Progenitor cell of endocrine pancreas (in vitro differentiated cells): ENCODE measurements at places on chromosomes 1 and 21. TPM values are rescaled to one million over a fixed set of nuclear protein-coding genes. Genes with fewer than 3 reads are reported as not detected.

DNA sequence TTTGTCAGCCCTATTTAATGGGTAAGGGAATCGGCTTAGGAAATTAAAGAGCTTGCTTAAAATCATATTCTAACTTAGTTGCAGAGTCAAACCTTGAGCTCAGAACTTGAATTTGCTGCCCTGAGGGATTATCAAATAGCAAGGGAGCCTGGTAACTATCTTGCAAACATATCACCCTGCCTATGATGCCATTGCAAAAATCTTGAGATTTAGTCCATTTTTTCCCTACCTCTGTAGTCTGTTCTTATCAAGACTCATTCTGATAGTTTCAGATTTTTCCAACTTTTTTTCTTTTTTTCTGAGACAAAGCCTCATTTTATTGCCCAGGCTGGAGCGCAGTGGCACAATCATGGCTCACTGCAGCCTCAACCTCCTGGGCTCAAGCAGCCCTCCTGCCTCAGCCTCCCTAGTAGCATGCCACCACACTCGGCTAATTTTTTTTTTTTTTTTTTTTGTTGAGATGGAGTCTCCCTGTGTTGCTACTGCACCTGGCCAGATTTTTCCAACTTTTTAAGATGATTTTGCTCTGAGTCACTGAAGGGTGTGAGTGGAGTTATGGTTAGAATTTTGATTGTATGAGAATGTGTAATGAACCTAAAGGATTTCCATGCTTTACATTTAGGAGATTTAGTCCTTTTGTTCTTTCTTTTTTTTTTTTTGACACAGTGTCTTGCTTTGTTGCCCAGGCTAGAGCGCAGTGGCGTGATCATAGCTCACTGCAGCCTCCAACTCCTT is 12.2 kb downstream of the SARS1 start:
- DNase-seq: no peak
- no peaks in the 10 kb centered on the region for H3K27me3 ChIP-seq
- H3K4me1 ChIP-seq: peaks cover 3% of the 10 kb centered on the region
- H3K27ac ChIP-seq: peak overlapping the region; percentile 74
- peaks cover 22% of the 10 kb centered on the region for H3K36me3 ChIP-seq

- DNase-seq: no peak
- no peaks in the 10 kb centered on the region for H3K4me1 ChIP-seq
- H3K36me3 ChIP-seq: no peaks in the 10 kb centered on the region
- no peak overlapping the region for H3K27ac ChIP-seq
- H3K27me3 ChIP-seq: no peaks in the 10 kb centered on the region
- no peak overlapping the region for H3K4me3 ChIP-seq
Measured at GRCh38 chr1:54608566-54609230, 14.6 kb downstream of the FAM151A start.

DNA sequence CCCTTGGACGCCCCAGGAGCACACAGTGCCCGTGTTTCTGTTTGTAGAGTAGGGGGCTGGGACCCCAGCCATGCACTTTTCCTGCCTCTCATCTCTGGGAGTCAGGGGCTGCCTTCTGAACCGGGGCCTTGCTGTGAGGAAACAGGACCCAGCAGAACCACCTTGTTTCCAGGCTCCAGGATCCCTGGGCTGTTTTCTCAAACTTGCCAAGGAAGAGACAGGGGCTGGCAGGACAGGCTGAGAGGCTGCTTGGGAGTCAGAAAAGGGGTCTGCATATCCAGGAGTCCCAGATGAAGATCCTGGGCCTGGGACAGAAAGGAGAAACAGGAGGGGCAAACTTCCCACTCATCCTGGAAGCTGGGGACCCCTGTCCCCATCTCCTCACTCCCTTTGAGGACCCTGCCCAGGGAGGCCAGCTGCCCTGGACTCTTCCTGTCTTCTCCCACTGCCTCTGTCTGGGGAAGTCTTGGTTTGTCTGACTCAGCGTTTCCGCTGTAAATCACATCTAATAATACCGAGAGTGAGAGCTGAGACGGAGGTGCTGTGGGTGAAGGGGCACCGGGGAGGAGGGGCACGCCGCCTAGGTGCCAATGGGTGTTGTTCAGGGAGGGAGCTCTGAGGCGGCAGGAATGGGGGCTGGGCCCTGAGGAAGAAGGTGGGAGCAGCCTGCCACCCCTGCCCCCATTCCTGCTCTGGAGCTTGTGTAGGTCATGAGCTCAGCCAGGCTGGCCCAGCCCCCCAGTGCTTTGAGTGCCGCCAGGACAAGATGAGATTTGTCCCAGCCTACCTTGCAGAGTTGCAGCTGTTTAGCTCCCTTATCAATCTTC is 16.7 kb downstream of the POU3F1 start:
- H3K4me1 ChIP-seq: peaks cover 20% of the 10 kb centered on the region
- H3K36me3 ChIP-seq: peaks cover 6% of the 10 kb centered on the region
- peaks cover 4% of the 10 kb centered on the region for H3K27me3 ChIP-seq
- H3K27ac ChIP-seq: no peak overlapping the region
- no peak overlapping the region for H3K4me3 ChIP-seq

The GSTM5 gene
- 2.8 and 2.9 TPM in 2 replicates for total RNA-seq

DNA sequence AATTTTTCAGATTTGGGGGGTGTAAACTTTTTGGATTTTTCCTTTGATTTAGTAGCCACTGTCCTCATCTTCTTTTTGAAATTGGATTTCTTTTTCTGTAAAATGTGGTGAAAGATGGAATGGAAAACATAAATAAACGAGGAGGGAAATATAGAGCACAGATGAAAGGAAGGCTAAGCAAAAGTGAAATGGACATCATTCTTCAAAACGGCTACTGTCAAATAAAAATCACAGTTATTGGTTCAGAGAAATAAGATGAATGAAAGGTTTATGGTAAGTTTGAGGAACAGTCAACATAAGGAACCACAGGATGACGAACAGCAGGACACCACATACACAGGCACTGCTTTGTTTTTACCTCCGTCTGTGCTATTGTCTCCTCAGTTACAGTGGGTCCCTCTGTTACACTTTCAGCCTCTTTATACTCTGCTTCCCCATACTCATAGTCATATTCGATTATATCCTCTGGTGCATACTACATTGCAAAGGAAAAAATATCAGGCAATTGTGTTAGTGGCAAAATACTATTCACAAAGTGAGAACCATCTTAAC is 82.4 kb downstream of the COL11A1 start:
- no peak overlapping the region for H3K4me3 ChIP-seq
- no peaks in the 10 kb centered on the region for H3K36me3 ChIP-seq
- no peaks in the 10 kb centered on the region for H3K4me1 ChIP-seq
- DNase-seq: no peak

DNA sequence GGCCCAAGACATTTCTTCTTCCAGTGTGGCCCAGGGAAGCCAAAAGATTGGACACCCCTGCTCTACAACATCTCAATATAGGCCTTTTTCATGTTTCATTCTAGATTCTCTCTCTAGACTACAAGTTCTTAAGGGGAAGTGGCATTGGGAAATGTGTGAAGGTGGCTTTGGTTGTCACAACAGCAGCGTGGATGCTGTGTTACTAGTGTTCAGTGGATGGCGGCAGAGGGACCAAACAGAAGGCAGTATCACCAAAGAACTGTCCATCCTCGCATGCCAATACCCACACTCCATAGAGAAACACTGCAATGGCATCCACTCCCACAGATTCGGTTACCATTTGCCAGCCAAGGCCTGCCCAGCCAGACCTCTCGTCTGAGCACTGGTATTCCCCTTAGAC is 24.3 kb upstream of the IFNAR2 start:
- DNase-seq: no peak
- no peak overlapping the region for H3K4me3 ChIP-seq
- no peaks in the 10 kb centered on the region for H3K27me3 ChIP-seq
- no peak overlapping the region for H3K27ac ChIP-seq
- H3K36me3 ChIP-seq: peaks cover 2% of the 10 kb centered on the region
- H3K4me1 ChIP-seq: peaks cover 19% of the 10 kb centered on the region

GRCh38 chr1:192108161-192108560 is 50.1 kb upstream of the RGS18 start:
- no peak overlapping the region for H3K4me3 ChIP-seq
- H3K4me1 ChIP-seq: no peaks in the 10 kb centered on the region
- H3K36me3 ChIP-seq: no peaks in the 10 kb centered on the region
- no peak overlapping the region for H3K27ac ChIP-seq
- no peaks in the 10 kb centered on the region for H3K27me3 ChIP-seq

The SETDB1 gene
- total RNA-seq: 110 TPM in 2 replicates

DNA sequence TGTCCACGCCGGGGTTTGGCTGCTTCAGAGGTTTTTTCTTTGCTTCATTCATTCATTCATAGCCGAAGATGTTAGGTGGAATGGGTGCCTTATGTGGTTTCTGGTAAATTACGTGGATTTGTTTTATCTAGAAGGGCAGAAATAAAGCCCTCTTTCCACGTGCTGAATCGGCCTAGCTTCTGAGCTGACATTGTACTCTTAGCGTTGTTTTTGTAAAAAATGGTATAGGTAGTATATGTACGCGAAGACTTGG is 1.5 kb downstream of the GALNT2 start:
- DNase-seq: no peak
- peaks cover 31% of the 10 kb centered on the region for H3K4me1 ChIP-seq
- H3K27me3 ChIP-seq: no peaks in the 10 kb centered on the region
- no peak overlapping the region for H3K27ac ChIP-seq

The ENAH gene
- total RNA-seq: 213 and 217 TPM in 2 replicates

GRCh38 chr1:95415146-95415545 is 181.1 kb downstream of the RWDD3 start:
- H3K36me3 ChIP-seq: no peaks in the 10 kb centered on the region
- no peaks in the 10 kb centered on the region for H3K27me3 ChIP-seq
- no peak overlapping the region for H3K4me3 ChIP-seq
- H3K4me1 ChIP-seq: peaks cover 17% of the 10 kb centered on the region

DNA sequence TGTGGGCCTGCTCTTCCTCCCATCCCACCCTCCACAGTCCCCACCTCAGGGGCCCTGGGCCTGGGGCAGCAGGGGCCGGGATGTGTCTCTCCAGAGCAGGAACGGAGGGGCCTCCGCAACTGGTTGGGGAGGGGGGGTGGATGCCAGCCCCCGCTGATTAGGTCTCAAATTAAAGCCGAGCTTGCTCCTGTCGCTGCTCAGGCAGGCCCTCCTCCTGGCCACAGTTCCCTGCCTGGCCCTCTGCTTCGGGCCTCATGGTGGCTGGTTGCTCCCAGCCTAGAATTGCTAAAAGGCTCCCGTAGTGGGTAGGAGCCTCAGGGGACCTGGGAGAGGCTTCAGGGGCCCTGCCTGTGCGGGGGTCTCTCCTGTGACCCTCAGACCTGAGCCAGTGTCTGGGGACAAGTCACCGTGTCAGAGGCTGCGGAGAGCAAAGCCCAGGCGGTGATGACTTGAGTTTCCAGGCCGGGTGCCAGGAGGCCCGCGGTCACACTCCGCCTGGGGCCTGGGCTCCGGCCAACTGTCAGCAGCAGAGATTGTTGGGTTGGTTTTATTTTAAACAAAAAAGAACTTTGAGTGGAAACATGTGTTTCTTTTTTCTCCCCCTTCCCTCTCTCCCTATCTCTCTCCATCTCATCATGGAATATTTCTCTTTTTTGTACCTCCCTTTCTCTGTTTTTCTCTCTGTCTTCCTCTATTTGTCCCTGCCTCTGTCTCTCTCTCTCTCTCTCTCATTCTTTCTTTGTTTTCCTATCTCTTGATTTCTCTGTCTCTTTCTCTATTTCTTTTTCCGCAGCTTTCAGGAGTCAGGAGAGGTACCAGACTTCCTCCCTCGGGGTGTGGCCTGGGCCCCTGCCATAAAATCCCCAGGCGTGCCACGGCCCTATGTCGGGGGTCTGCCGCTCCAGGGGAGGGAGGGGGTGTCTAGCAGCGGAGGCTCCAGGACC is 20.0 kb upstream of the EPHA2 start:
- no peak for DNase-seq
- H3K4me3 ChIP-seq: no peak overlapping the region
- no peak overlapping the region for H3K27ac ChIP-seq
- no peaks in the 10 kb centered on the region for H3K27me3 ChIP-seq

- H3K27me3 ChIP-seq: no peaks in the 10 kb centered on the region
- no peaks in the 10 kb centered on the region for H3K4me1 ChIP-seq
- H3K27ac ChIP-seq: no peak overlapping the region
Measured at GRCh38 chr1:7810395-7810794, 26.3 kb downstream of the PER3 start.

DNA sequence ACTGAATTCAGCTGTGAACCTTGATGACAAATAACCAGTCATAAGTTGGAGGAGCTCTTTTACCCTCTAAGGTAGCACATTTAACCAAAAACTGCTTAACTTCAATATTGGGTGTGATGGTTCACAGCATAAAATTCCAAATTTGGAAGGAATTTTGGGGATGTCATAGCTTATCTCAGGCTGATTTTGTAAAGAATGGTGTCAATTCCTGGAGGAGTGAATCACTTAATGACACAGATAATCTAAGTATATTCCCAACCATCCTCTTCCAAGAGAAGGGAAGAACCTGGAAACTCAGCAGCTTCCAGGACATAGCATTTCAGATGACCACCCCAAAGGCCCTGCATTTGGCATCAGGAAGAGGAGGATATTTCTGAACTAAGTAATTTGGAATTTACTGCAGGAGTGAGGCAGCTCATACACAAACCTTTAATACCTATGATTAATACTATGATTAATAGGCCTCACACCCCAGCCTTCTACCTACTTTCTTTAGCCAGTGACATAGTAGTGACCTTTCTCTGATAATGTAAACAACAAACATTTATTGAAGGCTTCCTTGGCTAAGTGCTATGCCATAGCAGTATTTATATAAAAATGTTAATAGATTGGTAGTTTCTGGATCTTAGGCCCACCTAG is 14.5 kb downstream of the GLUL start:
- no peak overlapping the region for H3K27ac ChIP-seq
- peaks cover 8% of the 10 kb centered on the region for H3K36me3 ChIP-seq
- H3K27me3 ChIP-seq: no peaks in the 10 kb centered on the region
- no peak for DNase-seq

DNA sequence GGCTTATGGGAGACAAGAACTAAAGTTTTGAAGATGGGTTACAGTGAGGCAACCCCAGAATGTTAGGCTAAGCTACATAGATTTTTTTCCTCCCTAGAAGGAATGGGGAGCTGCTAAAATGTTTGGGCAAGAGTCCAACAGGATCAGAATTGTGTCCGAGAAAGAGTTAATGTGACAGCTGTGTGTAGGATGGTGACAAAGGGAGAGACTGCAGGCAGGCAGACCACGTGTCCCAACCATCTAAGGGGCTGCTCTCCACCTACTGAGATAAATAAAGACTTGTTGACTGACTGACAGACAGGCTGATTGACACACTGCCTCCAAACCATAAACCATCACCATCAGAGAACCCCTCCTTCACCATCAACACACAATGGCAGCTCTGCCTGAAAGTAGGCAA is 133.7 kb upstream of the CTTNBP2NL start:
- no peak overlapping the region for H3K27ac ChIP-seq
- no peaks in the 10 kb centered on the region for H3K4me1 ChIP-seq
- H3K36me3 ChIP-seq: no peaks in the 10 kb centered on the region
- H3K4me3 ChIP-seq: no peak overlapping the region
- peaks cover 21% of the 10 kb centered on the region for H3K27me3 ChIP-seq
